Breast epithelium (tissue), 4 donors: ENCODE measurements at places on chromosomes 6 and 20. TPM values are rescaled to one million over a fixed set of nuclear protein-coding genes. Genes with fewer than 3 reads are reported as not detected.

Gene PRICKLE4
- total RNA-seq = 5.3 TPM

Gene HDDC2
- 60.6 TPM for total RNA-seq

DNA sequence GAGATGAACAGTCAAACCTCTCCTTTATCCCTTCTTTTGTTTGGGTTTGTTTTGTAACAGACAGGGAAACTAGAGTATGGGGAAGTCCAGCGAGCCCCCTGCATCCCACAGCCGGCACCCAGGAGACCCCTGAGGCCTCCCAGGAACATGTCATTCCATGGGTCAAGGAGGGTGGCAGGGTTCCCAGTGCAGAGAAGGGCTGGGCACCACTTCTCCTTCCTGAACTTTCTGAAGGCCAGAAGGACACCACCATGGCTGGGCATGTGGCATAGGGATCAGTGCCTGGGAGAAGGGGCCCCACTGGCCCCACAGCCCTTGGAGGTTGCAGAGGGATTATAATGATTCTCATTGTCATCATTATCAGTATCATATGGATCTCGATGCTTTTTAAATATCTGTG is 13.9 kb upstream of the CST7 start:
- DNase-seq = no peak

GRCh38 chr20:24812373-24812772 is 136.7 kb upstream of the CST7 start:
- no peak for DNase-seq

Gene DACT2
- 0.32 TPM for total RNA-seq

Gene SLC26A8
- total RNA-seq = 0.29 TPM

DNA sequence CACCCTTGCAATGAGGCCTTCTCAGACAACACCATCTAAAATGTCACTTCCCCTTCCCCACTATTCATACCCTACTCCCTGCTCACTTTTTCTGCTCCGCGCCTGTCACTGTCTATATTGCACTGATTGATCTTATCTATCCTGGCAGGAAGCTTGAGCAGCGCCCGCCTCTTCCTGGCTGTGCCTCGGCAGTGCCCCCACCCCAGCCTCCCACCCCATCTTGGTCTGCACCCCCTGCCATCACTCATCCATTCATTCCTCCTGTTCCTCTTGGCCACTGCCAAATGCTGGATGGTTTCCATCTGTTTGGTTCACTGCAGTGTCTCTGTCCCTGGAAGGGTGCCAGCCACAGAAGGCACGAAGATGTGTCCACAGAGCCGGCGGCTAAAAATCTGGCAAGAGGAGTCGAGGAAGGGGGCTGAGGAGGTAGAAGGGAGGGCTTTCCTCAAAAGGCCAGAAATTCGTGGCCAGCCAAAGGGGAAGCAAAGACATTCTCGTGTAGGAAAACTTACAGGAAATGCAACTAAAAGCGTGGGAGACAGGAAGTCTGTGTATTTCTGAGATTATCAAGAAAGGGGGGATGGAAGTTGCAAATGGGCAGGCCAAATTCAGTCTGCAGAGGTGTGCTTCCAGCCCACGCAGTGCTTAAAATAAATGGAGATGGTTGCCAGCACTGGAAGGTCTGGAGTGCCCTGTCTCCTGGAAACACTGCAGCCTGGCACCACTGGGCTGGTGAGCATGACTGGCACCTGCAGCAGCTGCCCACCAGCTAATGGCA is 27.6 kb downstream of the SYNJ2 start:
- peak; percentile 67 for DNase-seq

DNA sequence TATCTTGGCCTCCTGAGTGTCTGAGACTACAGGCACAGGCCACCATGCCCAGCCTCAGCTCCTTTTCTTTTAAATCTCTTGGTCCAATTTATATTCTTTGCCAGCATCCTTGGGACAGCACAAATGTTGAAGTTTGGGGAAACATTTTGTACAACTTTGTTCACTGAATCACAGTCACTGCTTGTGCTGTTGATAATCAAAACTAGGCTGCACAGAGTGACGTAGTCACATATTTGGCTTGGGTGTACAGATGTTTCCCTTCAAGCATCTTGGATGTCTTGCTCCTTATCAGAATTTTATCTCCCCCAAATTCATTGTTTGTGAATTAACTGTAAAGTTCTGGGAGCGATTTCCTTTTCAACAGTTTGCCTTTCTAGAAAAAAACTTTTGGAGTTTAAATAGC is 17.9 kb downstream of the CARMIL1 start:
- DNase-seq = no peak

- DNase-seq = peak; percentile 47
Observed at GRCh38 chr20:59835448-59836395, 97.7 kb downstream of the SYCP2 start.

DNA sequence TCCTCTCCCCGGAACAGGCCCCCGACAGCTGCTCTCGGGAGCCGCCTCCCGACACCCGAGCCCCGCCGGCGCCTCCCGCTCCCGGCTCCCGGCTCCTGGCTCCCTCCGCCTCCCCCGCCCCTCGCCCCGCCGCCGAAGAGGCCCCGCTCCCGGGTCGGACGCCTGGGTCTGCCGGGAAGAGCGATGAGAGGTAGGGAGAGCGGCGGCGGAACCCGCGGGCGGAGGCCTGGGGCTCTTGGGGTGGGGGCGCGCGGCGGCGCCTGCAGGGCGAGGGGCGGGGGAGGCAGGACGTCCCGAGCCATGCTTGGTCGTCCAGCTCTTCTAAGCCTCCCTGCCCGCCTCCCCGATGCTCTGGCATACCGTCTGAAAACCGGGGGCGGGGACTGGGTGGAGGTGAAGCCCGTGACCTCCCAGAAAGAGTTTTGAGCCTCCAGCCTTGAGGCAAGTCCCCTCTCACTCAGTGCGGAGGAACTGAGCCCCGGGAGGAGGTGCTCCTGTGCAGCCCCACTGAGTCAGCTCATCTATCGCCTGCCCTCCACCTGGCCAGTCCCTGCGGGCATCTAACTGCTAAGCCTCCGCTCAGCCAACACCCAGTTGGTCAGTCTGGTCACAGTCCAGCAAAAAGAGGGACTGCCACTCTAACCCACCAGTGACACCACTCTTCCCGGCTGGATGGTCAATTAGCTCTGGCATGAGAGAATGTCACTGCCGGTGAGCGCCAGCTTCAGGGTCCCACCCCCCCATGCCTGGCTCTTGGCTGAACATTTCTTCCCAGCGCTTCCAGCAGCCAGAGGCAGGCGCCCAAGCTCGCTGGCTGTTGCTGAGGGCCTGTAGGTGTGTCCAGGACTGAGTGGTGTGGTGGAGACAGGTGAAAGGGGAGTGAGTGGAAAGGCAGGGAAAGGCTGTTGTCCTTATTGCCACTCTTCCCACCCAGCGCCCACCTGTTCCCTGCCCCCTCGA is 482 bp downstream of the DDR1 start:
- peak; percentile 64 for DNase-seq

DNA sequence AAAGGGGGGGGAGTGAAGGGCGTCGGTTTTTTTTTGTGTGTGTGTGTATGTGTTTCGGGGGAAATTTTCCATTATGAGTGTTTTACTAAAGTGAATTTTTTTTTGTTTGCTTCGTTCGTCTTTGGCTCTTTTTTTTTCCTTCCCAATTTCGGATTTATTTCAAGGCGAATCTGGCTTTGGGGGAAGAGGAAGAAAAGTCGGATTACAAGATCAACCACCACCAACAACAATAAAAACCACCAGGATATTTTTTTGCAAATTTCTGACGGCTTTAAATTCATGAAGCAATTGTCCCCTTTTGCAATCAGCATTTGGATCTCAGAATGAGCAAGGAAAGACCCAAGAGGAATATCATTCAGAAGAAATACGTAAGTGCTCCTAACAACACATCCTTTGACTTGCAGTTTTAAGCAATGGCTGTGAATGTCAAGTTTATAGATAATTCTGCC is 372 bp downstream of the JARID2 start:
- DNase-seq = no peak

DNA sequence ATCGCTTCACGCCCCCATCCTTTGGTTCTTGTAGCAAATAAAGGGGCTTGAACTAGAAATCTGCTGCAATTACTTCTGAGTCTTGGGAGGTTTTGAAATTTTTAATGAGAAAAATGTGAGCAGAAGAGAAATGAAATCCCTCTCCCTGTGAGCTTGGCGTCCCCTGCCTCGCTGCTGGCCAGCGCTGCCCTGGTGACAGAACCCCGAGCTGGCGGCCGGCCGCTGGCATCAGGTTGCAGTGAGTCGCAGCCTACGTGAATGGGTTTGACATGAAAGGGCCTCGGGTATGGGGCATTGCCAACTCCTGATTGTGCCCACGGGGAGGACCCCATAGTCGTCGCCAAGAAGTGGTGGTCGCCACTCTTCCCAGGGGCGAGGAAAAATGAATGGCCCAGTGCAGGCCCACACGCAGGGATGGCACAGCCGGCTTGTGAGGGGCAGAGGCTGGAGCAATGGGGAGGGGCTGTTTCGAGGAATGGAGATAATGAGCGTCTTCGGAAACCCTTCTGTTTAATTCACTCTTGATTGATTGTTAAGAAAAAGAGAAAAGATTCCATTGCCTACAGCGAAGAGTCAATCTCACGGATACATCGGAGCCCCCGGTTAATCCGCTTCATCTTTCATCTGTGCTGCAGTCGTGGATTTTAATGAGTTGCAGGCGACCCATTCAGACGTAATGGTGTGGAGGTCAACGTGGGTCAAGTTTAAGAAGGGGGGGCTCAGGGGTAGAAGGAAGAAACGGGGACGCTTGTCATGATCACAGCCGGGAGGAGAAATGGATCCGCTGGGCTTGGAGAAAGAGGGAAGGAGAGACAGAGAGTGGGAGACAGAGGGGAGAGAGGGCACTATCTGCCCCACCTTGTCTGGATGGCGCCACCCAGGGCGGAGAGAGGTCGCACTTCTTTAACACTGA is 380.1 kb downstream of the THBS2 start:
- DNase-seq = no peak

DNA sequence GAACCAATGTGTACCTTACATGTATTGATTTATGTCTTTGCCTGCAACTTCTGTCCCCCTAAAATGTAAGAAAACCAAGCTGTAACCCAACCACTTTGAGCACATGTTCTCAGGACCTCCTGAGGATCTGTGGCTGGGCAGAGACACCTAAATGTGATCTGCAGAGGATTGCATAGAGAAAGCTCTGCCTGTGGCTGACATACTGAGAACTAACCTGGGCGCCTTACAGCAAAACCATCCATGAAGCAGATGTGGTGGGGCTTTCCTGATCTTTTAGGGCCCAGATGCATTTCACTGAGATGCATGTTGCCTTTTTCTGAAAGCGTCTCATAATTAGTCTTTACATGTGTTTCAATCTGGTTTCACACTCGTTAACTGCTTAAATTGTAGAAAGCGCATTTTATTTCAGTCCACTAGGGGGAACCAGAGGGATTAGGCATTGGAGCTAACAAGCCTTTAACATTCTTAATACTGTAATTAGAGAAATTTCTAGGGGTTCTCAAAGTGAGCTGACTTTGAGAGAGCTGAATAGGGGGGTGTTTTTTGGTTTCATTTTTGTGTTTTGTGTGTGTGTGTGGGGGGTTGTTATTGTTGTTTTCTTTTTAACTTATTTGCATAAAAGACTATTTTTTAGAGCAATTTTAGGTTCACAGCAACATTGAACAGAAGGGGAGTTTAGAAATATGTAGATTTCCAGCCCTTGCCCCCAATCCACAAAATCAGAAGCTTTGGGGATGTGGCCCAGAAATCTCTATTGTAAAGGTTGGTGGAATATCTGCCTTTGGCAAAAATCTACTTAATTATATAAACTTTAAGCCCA is 50.9 kb upstream of the FAM184A start:
- no peak for DNase-seq

- DNase-seq = no peak
Observed at GRCh38 chr6:22057962-22058361, 238.9 kb downstream of the PRL start.

- no peak for DNase-seq
Observed at GRCh38 chr6:67016921-67017460, 1310.0 kb upstream of the EYS start.

Gene PLG
- total RNA-seq = not detected

- DNase-seq = no peak
Observed at GRCh38 chr6:36131511-36132245, 1.4 kb downstream of the MAPK13 start.

Gene TRDN
- not detected for total RNA-seq

Gene RIPOR2
- 70.5 TPM for total RNA-seq

DNA sequence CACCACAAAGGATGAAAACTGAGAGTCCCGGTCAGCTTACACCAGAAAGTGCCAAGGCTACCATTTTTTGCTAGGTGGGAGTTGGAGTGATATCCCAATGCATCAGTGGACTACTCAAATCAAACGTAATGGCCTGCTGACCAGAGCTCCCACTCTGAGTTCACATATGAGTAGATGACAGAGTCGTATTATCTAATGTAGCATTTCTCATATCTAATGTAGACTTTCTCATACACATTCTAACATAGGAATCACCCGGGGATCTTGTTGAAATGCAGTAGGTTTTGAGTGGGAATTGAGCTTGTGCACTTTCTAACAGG is 38.4 kb upstream of the FUCA2 start:
- DNase-seq = no peak

GRCh38 chr20:32465092-32465900 is 107.2 kb downstream of the ASXL1 start:
- DNase-seq = peak; percentile 79

GRCh38 chr20:45300961-45301360 is 5.7 kb upstream of the RBPJL start:
- no peak for DNase-seq

DNA sequence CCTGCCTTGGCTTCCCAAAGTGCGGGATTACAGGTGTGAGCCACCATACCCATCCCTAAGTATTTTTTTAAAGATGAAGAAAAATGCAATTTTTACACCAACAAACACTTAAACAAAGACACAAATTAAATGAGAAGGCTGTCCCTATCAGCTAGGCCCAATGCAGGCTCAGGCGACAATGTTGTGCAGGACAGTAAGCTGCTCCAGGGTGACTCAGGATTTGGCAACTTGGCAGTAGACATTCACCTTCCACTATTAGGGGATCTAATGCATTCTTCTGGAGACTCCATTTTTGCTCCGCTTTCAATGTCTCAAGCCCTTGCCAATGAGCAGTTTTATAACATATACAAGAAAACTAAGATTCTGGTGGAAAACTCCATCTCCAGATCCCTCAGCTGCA is 19.7 kb downstream of the NDRG3 start:
- no peak for DNase-seq

Gene RAD21L1
- total RNA-seq = not detected

GRCh38 chr6:35487658-35488516 is 9.0 kb downstream of the TEAD3 start:
- peak; percentile 89 for DNase-seq

Gene ZFP57
- total RNA-seq = 0.29 TPM

Gene TCF15
- total RNA-seq = 2.6 TPM

DNA sequence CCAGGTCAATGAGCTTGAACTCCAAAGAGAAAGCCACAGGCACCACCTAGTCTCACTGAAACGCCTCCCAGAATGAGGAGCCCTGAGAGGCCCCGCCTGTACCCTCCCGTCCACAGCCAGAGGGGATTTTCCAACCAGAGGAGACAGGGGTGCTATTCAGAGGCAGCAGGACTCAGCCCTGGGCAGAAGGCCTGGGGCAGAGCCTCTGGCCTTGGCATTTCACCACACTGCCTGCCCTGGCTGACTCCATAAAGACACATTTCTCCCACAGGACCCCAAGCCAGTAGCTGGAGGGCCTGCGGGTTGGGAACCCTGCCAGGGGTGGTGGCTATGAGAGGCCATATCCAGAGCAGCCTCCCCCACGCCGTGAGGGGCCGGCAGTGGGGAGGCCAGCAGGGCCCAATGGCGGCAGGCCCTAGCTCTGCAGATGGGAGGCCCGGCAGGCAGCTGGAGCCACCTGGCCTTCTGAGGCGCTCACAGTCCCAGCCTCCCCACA is 159.3 kb downstream of the PREX1 start:
- no peak for DNase-seq

Gene GTF3C6
- total RNA-seq = 28.5 TPM

Gene PPP1R3G
- 3.2 TPM for total RNA-seq
